ENCODE measurements at places on chromosomes 3 and 15.

GRCh38 chr15:59444980-59445545 is 7.1 kb downstream of the FAM81A start:
- DNase-seq: no peak

GRCh38 chr15:38533926-38534325 is 30.7 kb downstream of the RASGRP1 start:
- DNase-seq: no peak

DNA sequence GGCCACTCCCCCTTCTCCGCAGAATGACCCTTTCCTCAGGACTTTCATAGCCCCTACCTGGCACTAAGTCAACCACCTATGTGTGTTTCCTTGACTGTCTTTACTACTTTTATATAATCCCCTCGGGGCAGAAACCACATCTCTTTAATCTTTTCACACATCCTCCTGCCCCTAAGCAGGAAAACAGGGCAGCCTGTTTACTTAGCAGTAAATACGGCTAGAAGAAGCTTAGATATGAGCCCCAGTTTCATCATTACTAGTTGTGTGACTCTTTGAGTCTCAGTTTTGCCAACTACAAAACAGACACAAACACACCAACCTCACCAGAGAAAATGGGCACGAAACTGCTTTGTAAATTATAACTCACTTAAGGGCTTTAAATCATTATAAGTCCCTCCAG is 98.3 kb downstream of the CYP19A1 start:
- no peak for DNase-seq

- DNase-seq: peak; percentile 99
These were observed 56.6 kb upstream of the ZPLD1 start for GRCh38 chr3:102378216-102378615.

DNA sequence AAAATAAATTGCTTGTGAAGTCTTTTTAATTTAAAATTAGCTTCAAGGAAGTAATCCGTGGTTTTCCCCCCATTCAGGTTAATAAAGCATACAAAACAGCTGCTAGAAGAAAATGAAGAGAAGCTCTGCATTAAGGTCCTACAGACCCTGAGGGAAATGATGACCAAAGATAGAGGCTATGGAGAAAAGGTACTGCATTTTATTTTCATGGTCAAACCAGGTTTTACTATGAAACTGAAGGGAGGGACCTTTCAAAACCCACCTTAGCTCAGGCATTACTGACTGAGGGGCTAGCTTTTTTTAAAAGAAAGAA is 218.5 kb downstream of the ITPR1 start:
- no peak for DNase-seq

- DNase-seq: no peak
These were observed 16.5 kb downstream of the MYH15 start for GRCh38 chr3:108493862-108494261.

- DNase-seq: no peak
These were observed 150.3 kb upstream of the NR2F2 start for GRCh38 chr15:96180087-96180748.

DNA sequence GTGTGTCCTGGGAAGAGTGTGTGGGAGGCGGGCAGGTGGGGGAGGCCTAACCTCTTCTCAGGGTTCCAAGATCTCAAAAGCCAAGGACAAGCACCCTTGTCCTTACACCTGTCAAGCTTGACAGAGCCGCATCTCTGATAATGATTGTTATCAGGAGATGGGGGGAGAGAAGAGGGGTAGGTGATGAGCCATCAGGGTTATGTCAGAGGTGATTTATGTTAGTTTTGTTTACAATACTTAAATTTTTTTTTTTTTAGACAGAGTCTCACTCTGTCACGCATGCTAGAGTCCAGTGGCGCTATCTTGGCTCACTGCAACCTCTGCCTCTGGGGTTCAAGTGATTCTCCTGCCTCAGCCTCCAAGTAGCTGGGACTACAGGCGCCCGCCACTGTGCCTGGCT is 7.4 kb upstream of the NCBP2 start:
- no peak for DNase-seq

DNA sequence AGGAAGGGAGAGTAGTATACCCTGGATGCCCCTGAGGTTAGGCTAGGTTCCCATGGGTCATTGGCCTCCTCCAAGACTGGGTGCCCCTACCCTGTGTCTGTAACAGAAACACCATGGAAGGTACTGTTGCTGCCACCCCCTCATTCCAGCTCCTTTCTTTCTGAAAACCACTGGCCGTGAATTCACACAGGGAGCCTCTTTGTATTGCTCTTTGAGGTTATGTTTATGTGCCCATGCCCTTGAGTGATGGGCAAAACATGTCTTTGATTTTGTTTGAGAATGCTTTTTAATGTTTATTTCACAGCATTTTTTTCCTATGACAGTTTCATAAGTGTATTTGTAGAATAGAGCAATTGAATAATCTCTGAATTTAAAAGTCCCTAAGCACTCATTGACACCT is 79.7 kb downstream of the RARB start:
- DNase-seq: no peak

- no peak for DNase-seq
These were observed 31.9 kb downstream of the NBEAL2 start for GRCh38 chr3:47011371-47011770.

- DNase-seq: no peak
These were observed 68.9 kb downstream of the IMPG2 start for GRCh38 chr3:101251441-101251840.

- no peak for DNase-seq
These were observed 78.1 kb downstream of the ATP10A start for GRCh38 chr15:25784876-25785640.

- no peak for DNase-seq
These were observed 14.6 kb downstream of the HDAC11 start for GRCh38 chr3:13494463-13495350.

- DNase-seq: no peak
These were observed 108.4 kb downstream of the SERPINI1 start for GRCh38 chr3:167843886-167844285.

- peak; percentile 51 for DNase-seq
These were observed 216.8 kb downstream of the VGLL3 start for GRCh38 chr3:86774082-86774691.

GRCh38 chr15:43135351-43135750 is 2.0 kb downstream of the TMEM62 start:
- DNase-seq: no peak

GRCh38 chr3:177109688-177110330 is 87.5 kb downstream of the TBL1XR1 start:
- no peak for DNase-seq

GRCh38 chr3:20836801-20837200 is 650.8 kb upstream of the SGO1 start:
- DNase-seq: peak; percentile 88

DNA sequence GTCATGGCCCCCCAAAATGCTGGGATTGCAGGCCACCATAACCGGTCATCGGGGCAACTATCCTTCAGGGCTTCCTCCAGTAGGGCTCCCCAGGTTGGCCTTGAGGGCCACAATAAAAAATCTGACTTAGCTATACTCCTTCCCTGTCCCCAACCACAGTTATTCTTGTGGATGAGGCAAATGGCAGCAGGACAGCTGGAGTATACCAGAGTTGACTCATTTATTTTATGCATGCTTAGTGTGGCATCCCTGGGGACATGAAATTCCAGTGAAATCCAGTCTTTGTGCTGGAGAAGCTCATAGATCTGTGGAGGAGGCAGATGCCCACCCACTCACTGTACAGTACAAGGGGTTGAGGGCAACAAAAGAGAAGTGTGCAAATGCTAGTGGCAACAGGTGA is 109.5 kb downstream of the RORA start:
- DNase-seq: no peak

DNA sequence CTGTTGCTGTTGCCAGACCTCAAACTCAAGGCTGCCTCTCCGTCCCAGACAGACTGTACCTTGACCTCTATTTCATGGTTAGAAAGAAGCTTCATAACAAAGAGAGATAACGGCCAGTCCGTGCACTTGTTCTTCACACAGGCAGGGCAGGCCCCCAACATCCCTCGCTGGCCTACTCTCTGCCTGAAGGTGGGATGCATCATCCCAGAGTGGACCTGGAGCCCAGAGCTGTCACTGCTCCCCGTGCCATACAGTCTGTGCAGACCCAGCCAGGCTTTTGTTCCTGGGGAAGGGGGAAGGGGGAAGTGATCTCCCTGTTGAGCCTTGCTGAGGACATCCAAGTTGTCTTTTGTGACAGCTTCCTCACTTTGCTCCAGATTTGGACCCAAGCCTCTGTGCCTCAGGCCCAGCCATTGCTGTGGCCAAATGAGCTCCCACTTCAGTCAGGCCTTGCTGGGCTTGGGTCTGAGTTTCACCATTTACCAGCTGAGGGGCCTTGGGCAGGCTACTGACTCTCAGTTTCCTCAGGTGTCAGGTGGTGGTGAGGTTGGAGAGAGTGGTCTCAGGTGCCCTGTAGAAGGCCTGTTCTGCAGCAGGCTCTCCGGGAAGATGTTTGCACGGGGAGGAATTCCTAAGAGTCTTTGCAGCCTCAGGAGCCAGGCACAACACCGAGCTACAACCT is 141.6 kb downstream of the DNAJB8 start:
- no peak for DNase-seq

DNA sequence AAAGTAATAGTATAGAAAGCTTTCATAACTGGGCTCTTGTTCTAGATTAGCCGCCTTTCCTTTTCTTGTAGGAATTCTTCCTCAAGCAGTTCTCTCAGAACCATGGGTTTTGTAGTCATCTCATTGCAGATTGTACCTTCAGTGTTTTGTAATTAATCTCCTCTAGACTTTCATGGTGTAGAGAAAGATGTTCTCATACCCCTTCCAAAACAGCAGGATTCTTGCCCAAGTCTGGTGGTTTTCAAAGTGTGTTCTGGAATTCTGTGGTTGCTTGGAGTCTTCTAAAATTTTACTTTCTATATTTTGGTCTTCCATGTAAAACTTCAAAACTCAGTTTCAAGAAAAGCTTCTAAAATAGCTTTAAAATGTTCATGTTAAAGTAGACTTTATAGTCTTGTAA is 293.8 kb downstream of the PTPRG start:
- no peak for DNase-seq

DNA sequence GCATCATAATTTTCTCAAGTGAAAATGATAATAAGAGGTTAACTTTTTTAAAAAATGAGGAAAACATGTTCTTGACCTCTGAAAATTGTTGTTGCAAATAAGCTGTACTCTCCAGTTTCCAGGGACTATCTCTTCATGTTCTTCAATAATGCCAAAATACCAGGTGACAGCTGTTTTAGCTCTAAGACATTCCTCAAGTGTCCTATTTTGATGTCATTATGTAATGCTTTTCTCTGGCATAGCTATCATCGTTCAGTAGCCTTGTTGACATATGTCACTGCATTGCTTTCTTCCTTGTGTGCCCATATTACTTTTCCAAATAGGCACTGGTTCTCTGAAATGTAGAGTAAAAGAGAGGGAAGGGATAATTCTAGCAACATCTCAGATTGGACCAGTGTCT is 5.7 kb upstream of the FILIP1L start:
- no peak for DNase-seq

DNA sequence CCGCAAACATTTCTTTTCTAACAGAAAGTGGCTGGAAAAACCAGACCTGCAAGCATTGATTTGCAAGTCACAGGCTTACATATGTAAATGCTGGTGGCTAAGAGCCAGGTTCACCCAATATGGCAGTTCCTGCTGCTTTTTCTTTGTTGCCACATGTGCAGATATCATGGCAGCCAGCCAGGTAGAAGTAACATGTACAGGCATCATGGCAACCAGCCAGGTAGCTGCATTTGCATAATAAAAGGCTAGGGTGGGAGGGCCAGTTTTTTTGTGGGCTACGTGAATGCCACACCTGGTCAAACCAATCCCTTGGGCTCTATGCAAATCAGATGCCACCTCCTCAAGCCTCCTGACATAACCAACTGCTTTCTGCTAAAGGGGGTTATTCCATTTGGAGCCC is 2.8 kb upstream of the SMCO1 start:
- DNase-seq: peak; percentile 93

GRCh38 chr3:65864357-65864904 is 174.3 kb downstream of the MAGI1 start:
- DNase-seq: no peak

- no peak for DNase-seq
These were observed 252.5 kb downstream of the CDIN1 start for GRCh38 chr15:36831904-36832287.

GRCh38 chr3:128275316-128276145 is 122.2 kb downstream of the EEFSEC start:
- peak; percentile 18 for DNase-seq

Measured in bronchial epithelial cell (primary cell).